ENCODE measurements at places on chromosomes 4 and X. TPM values are rescaled to one million over a fixed set of nuclear protein-coding genes. Genes with fewer than 3 reads are reported as not detected.
A peak's percentile ranks its signal among the peaks of the same experiment; 100 is the strongest.

Gene CITED1
- not detected for total RNA-seq

Gene BRS3
- total RNA-seq: not detected

Gene DRD5
- not detected for total RNA-seq

Gene F8A2
- not detected for total RNA-seq

Gene FTHL17
- total RNA-seq: not detected

Gene UGT2B11
- 0.21 TPM for total RNA-seq

Gene UGT2A1
- not detected for total RNA-seq

Gene TRIM75
- not detected for total RNA-seq

Gene NHSL2
- total RNA-seq: 7.6 TPM

GRCh38 chr4:86441175-86441936 is 81.5 kb upstream of the MAPK10 start:
- DNase-seq: no peak

DNA sequence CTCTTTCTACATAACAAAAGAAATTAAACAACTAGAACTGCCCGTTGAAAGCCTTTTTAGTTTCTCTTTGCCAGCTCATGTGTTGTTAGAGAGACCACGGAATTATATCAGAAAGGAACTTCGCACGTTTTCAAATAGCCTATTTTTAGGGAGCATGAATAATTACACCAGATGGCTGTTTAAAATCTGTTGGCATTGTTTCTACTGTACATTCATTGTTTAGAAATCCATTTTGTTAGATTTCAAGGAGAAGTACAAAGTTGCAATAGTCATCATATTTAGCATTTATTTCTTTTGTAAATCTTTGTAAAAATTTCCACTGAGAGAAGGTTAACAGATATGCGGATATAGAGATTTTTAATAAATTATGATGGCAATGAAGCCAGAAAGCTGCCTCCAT is 403.0 kb upstream of the HS3ST1 start:
- DNase-seq: no peak

DNA sequence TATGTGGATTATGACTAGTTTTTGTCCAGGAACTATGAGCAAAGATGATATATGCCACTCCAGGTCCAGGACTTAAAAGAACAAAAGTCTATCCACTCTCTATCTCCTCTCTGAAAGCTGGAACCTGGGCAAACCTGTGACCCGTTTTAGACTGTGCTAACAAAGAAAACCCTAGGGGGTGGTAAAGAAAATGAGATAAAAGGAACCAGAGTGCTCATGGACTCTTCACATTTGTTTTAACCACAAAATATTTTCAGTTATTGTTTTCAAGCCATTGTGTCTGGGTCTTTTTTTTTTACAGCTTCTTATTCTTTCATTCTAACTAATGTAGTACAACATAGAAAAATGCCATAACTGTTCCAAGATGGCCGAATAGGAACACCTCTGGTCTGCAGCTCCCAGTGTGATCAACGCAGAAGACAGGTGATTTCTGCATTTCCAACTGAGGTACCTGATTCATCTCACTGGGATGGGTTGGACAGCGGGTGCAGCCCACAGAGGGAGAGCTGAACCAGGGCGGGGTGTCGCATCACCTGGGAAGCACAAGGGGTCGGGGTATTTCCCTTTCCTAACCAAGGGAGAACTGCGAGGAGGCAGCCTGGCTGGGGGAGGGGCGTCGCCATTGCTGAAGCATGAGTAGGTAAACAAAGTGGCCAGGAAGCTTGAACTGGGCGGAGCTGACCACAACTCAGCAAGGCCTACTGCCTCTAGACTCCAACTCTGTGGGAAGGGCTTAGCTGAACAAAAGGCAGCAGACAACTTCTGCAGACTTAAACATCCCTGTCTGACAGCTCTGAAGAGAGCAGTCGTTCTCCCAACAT is 45.1 kb downstream of the CHM start:
- no peak for DNase-seq

GRCh38 chrX:118780509-118780908 is 43.1 kb upstream of the ZCCHC12 start:
- no peak for DNase-seq

- no peak for DNase-seq
Observed at GRCh38 chr4:108533245-108533844, 87.0 kb upstream of the RPL34 start.

GRCh38 chrX:20727447-20727846 is 460.7 kb upstream of the RPS6KA3 start:
- DNase-seq: no peak

- DNase-seq: no peak
Observed at GRCh38 chr4:109921384-109921808, 8.7 kb downstream of the EGF start.

DNA sequence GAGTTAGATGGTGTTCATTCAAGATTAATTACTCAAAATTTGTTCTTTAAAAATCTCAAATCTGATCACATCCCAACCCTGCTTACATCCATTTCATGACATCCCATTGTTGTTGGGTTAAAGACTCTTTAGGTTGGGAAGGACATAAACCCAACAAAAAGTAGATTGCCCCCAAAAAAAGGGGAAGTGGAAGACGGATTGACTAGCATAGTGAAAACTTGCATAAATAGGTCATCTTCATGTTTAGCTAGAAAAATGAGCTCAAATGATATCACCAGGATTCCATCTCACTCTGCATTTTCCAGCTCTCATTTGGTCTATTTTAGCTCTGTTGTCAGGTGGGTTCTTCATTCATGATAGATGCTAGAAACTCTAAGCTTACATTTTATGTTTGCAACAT is 18.5 kb upstream of the TET2 start:
- no peak for DNase-seq

- no peak for DNase-seq
Observed at GRCh38 chrX:47637546-47638195, 7.9 kb upstream of the CFP start.

- DNase-seq: no peak
Observed at GRCh38 chrX:20374900-20375438, 108.3 kb upstream of the RPS6KA3 start.

- DNase-seq: no peak
Observed at GRCh38 chr4:88802138-88802537, 104.5 kb upstream of the NAP1L5 start.

GRCh38 chrX:15848576-15848975 is 6.0 kb downstream of the AP1S2 start:
- no peak for DNase-seq

DNA sequence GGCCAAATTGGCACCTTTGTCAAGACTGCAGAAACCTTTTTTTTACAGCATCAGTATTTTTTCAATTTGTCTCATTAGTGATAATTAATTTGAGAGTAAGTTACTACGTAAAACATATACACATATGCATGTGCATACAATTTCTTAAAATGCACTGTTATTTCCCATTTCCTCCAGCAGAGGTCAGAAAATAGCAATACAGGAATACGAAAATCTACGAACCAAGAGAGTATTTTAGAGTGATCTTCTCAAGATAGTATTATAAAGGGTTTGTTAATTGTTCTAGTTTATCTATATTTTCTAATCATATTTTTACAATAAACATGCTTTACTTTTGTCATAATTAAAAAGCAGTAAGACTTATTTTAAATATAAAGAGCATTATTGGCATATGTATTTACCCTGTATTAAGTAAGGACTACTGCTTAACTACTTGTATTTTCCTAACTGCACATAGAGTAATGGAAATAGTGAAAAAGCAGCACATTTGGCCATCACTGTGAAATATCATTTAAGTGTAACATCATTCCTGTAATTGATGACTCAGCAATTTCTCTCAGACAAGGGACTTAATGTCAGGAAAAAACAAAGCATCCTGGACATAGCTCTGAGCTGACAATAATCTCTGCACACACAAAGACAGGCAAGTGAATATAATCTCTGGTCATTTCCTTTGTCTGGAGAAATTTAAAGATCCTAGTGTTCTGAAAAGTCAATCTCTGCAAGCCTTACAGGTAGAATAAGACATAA is 45.6 kb downstream of the MAOB start:
- DNase-seq: no peak

GRCh38 chrX:23952984-23953907 is 45.4 kb downstream of the CXorf58 start:
- DNase-seq: no peak

- no peak for DNase-seq
Observed at GRCh38 chr4:175470131-175470530, 341.9 kb downstream of the GPM6A start.

DNA sequence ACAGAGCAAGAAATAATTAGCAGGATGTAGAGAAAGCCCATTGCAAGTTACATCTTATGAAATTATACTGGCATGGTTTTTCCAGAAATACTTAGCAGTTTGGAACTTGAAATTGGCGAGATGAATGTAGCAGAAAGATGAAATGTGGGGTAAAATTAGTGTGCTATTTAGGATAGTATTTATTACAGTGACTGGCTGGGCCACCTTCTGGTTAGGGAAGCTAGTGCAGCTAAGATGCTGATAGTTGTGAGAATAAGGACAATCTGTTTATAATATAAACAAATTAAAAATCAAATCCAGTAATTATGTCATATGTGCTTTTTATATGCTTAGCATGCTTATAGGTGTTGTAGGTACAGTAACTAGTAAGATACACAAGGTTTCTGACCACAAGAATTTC is 74.8 kb downstream of the IL15 start:
- DNase-seq: no peak

DNA sequence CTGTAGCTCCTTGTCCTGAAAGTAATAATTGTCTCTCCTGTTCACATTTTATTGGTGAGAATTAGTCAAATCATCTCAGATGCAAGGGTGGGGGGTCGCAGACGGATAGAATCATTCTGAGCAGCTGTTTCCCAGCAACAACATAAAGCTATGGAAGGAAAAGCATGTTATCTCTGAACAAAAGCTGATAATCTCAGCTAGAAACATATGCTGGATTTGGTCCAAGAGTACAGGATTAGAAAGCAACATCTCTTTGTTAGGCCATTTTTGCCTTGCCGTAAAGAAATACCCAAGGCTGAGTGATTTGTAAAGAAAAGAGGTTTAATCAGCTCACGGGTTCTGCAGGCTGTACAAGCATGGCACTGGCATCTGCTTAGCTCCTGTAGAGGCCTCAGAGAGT is 472.8 kb upstream of the BOD1L1 start:
- no peak for DNase-seq

DNA sequence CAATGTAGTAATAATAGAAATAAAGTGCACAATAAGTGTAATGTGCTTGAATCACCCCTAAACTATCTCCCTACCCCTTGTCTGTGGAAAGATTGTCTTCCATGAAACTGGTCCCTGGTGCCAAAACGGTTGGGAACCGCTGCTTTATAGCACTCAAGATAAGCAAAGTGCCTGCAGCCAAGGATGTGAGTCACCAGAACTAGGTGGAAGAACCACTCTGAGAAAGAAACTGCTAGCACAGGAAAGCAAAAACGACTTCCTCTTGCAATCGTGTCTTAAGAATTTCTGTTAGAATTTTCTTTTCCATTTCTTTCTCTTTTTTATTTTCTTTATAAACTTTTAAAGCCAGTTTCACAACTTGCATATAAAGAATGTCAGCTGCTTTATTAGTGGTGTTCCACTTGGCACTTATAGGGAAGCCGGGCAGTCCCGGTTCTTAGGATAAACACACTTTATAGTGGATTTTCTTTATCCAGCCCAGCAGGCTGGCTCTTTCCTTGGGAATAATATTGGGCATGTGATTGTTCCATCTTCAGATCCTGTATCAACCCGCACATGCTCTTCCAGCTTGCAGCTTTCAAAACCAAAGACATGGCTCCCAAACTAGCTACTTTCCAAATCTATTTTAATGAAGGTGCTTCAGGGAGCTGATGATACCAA is 32.3 kb upstream of the CXCL8 start:
- peak; percentile 68 for DNase-seq

DNA sequence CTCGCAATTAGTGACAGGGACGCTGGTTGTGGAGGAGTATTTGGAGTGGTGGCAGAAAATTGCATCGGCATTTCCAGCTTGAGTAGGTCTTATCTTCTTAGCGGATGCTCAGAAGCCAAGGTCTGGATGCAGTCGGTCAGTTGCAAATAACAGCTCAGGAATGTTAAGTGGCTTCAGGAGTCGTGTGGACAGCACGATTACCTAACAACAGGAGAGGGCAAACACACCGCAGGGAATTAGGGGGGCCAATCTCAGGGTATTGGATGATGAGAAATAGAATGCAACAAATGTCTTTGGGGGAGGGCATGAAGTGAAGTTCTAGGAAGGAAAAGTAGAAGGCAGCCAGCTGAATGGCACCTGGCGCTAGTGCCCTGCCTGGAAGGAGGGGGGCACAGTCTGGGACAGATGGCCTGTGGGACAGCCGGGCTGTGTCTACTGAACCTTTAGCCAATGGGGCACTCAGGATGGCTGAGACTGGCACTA is 11.8 kb downstream of the RASL11B start:
- no peak for DNase-seq

DNA sequence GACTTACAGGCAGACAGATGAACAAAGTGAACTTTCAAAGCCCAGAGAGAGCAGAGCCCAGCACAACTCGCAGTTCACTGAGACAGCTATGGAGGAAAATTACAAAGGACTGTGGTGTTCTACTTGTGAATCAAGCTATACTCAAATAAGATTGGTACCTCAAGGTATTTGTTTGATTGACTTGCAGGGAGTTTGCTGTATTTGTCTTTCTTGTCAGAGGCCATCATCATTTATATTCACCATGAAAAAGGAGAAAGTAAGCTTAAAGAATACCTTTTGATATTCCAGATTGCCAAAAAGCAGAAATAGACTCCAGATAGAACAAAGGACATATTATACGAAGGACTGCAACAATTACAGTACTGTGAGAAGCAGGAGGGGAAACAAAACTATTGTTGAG is 1047.9 kb downstream of the RPA4 start:
- no peak for DNase-seq

DNA sequence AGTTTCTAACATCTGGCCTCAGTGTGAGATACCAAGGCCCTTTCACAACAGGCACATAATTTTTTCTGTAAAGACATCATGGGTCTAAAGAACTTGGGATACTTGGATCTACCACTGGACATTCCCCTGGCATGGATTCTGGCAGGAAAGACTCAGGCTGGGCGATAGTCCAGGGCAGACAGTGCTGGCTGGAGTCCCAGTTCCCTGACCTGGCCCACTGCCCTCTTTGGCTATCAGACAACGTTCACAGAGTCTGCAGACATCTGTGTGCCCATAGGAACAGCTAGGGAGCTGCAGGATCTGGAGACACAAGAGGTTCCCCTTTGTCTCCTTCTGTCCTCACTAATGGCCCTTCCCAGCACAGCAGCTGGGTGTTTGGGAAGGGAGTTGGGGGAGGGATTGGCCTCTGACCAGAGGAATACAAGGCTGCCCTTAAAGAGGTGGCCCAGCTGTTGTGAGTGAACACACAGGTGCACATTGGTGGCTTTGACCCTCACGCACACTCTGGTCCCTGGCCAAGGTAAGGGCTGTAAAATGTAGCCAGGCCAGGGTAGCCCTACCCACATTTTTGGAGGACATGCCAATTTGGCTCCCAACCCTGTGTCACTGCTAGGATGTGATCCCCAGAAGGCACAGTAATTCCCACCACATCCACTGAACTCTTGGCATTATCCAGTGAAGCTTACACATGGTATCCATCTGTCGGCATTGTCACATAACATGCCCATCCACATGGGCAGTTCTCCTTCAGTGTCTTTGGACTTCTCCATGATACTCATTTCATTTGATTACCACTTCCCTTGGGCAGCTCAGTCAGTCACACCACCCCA is 72.3 kb downstream of the SOX3 start:
- DNase-seq: no peak

Data from uterus (tissue), 4 donors.